ENCODE measurements at places on chromosomes 7 and 10.

- DNase-seq: no peak
Observed at GRCh38 chr10:23354630-23355279, 10.2 kb upstream of the C10orf67 start.

GRCh38 chr7:96832092-96832662 lies 122.5 kb upstream of the SEM1 start:
- no peak for DNase-seq

DNA sequence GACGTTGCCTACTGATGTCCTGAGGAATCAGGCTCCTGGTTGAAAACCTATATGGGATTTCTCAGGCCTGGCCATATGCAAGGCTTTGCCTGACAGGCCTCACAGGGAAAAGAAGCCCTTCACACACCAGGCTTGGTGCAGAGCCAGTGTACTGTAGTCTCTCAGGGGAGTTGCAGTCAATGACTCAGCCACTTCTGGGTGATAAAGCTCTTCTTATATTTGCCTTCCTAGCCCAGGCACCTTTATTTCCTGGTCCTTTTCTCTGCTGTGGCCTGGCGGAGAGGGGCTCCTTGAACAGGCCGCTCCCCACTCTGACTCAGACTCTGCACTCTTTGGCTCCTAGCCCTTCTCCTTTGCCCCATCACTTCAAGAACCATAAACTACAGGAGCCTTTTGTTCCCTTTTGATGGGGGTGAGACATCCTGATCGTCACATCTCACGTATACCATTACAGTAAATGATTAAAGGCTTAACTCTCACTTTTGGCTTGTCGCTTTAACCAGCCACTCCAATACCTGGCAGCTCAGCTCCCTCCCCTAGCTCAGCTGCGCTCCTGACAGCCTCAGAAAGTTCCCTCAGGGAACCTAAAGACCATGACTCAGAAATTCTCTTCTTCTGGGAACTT lies 33.5 kb downstream of the DPY19L1 start:
- DNase-seq: peak; percentile 53

GRCh38 chr10:117497736-117498135 lies 44.8 kb upstream of the EMX2 start:
- DNase-seq: no peak

DNA sequence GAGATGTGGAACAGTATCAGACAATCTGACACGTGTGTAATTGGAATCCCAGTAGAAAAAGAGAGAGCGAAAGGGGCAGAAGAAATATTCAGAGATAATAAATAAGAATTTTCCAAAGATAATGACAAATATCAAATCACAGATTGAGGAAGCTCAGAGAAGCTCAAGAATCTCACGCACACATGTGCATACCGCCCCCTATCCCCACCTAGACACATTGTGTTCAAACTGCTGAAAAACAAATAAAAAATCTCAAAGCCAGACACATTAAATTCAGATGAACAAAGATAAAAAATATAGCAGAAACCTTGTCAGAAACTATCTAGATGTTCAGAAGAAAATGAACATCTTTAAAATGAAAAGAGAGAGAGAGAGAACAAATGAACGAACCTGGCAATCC lies 17.2 kb downstream of the SFR1 start:
- no peak for DNase-seq

DNA sequence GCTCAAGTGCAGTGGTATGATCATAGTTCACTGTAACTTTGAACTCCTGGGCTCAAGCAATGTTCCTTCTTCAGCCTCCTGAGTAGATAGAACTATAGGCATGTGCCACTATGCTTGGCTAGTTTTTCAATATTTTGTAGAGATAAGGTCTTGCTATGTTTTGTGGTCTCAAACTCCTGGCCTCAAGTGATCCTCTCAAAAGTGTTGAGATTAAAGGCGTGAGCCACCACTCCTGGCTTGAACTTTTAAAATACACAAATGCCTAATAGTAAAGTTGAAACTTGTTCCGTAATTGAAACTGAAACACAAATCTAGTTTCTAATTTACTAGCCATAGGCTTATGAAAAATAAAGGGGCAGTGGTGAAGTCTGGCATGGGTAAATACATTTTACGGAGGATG lies 65.7 kb downstream of the AP3M1 start:
- DNase-seq: no peak

GRCh38 chr10:108409306-108409705 lies 1244.8 kb upstream of the SORCS1 start:
- no peak for DNase-seq

- DNase-seq: no peak
Observed at GRCh38 chr7:146902728-146903127, 786.1 kb downstream of the CNTNAP2 start.

DNA sequence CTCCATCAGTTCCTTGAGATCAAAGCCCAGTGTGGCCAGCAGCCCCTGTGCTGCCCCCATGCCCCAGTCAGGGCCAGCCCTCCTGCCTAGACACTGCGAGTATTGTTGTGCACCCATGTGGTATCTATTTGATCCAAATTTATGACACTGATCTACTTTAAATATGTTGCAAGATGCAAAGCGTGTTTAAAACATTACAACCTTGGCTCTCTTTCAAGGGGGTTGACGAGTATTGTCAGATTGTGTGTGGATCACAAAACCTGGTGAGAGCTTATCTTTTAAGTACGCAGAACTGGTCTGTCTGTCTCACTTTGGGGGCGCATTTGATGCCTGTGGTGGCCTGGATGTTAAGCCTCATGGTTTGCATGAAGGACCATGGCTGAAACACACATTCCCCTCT lies 108.9 kb downstream of the COL13A1 start:
- DNase-seq: no peak

- no peak for DNase-seq
Observed at GRCh38 chr7:50718311-50718710, 64.4 kb downstream of the GRB10 start.

- DNase-seq: no peak
Observed at GRCh38 chr7:132646052-132646451, 69.8 kb upstream of the PLXNA4 start.

GRCh38 chr10:2119316-2119715 lies 382.0 kb upstream of the ADARB2 start:
- no peak for DNase-seq

DNA sequence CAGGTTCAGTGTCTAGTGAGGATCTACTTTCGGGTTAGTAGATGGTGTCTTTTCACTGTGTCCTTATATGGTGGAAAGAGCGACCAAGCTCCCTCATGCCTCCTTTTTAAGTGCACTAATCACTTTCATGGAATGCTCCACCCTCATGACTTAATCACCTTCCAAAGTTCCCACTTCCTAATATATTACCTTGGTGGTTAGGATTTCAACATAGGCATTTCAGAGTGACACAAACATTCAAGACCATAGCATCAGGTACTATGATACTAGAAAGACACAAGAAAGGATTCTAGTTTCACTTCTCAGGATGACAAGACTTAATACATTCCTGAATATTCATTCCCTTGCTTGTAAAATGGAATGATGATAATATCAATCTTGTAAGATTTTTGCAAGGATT lies 119.1 kb upstream of the FAM3C start:
- no peak for DNase-seq

GRCh38 chr7:74320645-74321221 lies 31.5 kb downstream of the CLIP2 start:
- DNase-seq: no peak

DNA sequence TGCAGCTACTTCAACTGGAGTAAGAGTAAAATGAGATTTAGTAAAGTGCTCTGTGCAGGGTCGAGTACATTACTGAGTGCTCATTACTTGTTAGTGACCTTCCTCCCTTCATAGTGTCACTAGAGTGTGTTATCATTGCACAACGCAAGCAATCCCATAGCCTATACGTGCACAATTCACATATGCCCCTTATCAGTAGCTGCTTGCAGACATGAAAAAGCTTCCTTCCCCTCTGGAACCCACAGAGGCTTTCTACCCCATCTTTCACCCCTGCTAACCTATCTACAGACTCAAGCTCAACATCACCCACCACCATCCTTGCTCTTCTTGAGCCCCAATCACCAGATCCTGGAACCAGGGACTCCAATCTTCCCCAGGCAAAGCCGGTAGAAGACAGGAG lies 59.3 kb downstream of the C7orf25 start:
- no peak for DNase-seq

DNA sequence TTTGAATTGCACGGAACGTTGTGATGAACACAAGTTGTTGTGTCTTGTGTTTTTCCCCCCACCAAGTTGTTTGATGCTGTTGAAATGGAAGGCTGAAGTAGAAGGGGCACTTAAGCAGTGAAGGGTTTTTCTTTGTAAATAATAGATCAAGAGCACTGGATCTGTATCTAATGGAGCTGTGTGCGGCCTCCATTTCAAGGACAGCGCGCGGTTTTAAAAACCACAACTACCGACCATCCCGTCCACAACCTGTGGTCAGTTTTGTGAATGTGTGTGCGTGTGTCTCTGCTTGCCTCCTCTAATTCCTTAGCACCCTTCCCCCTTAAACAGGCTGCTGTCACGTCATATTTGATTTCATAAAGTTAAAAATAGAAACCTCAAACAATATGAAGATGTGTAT lies 165.5 kb downstream of the TCF7L2 start:
- DNase-seq: no peak

- no peak for DNase-seq
Observed at GRCh38 chr10:49090189-49090575, 25.1 kb downstream of the VSTM4 start.

GRCh38 chr10:71838264-71839211 lies 12.5 kb downstream of the PSAP start:
- no peak for DNase-seq

GRCh38 chr7:140908361-140908760 lies 16.4 kb downstream of the BRAF start:
- DNase-seq: no peak

DNA sequence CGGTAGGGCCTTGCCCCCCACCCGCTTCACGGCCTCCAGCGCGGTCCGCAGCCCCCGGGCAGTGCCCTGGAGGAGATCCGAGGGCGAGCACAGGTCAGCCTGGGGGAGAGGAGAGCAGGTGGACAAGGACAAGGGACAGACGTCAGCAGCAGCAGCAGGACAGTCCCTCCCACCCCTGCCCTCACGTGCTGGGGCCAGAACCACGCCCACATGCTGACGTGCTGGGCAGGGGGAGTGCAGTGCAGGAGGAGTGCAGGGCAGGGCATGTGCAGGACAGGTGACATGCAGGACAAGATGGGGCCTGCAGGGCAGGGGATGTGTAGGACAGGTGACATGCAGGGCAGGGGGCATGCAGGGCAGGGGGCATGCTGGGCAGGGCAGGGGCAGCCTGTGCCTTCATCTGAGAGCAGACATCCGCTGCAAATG lies 1.5 kb upstream of the SAP25 start:
- DNase-seq: no peak

DNA sequence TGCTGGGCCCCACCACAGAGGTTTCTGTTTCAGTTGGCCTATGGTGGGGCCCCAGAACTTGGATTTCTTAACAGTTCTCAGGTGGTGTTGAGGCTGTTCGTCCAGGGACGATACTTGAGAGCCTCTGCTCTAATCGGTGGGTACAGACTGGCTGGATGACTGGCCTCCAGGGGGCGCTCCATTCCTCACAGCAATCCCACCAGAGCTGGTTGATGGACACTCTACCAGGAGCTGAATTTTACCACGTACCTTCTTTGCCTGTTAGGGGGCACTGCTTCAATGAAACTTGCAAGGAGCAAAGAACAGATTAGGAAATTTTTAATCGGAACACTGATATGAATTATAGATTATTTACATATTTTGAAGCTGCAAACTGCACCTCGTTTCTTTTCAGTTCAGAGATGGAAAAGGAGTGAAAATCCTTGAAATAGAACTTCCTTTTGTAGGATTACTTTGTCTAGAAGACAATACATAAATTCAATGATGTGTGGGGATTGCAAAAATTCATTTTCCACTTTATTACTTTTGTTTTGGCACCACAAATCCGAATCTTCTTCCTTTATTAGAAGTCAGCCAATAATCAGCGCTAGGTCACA lies 44.8 kb downstream of the KBTBD2 start:
- peak; percentile 86 for DNase-seq

DNA sequence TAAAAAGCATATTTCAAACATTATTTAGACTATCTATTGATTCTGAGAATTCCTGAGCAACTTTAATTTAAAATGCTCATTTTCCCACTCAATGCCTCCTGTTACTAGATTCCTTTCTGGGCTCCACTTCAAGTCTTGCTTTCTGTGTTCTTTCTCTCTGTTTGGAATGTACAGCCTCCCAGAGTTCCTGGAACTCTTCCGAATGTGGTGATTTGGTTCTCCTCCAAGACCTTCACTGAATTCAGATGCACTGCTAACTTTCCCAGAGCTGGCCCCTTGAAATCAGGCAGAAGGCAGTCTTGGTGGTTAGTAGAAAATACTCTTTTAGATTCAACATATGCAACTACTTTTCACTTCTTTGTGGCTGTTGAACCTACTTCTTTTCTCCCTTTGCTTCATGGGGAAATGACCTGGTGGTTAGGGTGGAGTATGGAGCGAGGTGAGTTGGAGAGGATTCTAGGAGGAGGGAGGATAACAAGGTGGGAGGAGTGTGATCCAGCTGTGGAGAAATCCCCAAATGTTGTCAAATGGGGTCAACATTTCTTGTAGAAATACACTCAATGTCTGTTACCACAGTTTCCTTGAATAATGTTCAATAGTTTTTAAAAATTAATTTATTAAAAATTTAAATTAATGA lies 27.9 kb upstream of the CCDC7 start:
- no peak for DNase-seq

DNA sequence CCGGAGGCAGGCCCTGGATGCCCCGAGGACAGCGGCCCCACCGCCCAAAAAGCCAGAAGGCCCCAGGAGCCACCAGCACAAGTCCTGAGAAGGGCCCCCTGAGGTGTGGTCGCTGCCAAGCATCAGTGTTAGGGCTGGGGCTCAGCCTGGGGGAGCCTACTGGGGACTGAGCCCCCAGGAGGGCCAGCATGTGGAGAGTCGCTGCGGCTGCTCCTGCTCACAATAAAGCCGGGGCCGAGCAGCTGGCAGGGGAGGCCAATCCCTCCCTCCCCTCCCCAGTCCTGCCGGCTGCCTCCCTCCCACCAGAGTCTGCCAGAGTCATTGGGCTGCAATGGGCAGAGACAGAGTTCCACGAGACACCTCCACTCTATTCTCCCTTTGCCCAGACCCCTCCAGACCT lies 3.1 kb upstream of the ASIC3 start:
- DNase-seq: no peak

DNA sequence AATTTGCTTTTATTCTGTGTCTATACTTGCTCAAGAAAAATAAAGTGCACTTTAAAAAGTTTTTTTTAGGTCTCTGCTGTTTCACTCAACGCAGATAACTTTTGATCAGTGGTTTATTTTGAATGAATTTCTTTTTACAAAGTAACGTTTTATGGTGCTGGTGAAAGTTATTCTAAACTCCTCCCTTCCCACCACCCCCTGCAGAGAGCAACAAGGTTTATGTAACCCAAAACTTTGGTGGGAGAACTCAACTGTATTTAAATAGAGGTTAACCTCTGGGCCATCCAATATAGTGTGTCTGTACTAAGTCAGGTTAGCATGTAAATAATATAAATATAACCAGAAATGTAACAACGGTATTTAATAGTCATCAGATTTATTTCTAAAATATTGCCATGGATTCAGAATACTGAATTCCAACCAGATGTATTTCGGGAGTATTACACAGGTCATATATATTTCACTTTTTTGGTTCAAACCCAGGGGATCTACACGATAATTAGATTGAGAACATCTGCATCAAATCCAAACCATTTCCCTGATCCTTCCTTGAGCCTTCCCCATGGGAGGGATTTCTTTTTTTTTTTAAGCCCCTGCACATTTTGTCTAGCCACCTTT lies 3.9 kb upstream of the CUX1 start:
- DNase-seq: no peak

All from cardiac muscle cell (in vitro differentiated cells and primary cell).